Stimulated activated CD4-positive, alpha-beta T cell treated with anti-CD3 and anti-CD28 coated beads, Interleukin-4, amount 100 ng/mL, for 4 hours (primary cell): ENCODE measurements at places on chromosomes 3 and 15.
A peak's percentile ranks its signal among the peaks of the same experiment; 100 is the strongest.

DNA sequence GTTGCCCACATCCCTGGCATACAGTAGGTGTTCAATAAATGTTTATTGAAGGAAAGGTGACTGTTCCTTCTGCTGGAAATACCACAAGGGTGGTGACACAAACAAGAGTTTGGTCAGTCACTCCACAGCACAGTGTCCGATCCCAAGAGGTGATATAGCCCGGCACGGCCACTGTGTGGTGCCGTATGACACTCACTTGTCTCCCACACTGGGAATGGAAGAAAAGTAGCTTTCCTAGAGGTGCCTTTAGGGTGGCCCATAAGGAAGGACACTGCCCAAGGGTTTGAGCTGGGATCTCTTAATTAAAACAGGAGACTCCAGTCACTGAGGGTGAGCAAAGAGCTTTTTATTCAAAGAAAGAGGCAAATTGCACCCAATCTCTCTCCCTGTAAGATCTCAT, 40.5 kb downstream of the TGM4 start:
- DNase-seq = no peak

- peak; percentile 69 for DNase-seq
These were observed 53.2 kb upstream of the SRGAP3 start for GRCh38 chr3:9302425-9303181.

DNA sequence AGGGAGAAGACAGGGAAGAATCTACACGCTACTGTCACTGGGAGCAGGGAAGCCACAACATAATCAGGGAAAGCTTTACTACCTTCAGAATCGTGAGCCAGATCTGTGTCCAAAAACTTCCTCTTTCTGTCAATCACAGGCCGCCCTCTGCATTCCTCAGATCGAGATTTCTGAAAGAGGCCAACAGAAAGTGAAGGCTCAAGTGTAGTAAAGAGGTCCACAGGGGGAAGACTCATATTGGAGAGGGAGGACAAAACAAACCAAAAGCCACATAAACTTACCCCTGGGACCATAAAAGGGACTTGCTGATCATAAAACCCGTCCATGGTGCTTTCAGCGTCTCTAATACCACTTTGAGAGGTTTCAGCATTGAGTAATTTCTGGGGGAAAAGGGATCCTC, 3.3 kb downstream of the ETV5 start:
- no peak for DNase-seq

DNA sequence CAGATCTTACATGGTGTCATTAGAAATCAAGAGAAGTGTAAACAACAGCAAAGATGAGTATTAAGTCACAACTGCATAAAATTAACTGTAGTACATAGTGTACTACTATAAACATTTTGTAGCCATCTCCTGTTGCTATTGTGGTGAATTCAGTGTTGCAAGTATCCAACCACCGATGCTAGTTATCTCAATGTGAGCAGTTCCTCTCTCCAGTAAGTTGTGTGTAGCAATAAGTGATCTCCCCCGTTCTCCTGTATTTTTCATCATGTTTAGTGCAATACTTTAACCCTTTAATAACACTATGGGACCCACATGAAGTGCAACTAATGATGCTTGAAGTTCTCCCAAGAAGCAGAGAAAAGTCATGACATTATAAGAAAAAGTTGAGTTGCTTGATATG, 264.7 kb upstream of the KCNH8 start:
- DNase-seq = no peak

DNA sequence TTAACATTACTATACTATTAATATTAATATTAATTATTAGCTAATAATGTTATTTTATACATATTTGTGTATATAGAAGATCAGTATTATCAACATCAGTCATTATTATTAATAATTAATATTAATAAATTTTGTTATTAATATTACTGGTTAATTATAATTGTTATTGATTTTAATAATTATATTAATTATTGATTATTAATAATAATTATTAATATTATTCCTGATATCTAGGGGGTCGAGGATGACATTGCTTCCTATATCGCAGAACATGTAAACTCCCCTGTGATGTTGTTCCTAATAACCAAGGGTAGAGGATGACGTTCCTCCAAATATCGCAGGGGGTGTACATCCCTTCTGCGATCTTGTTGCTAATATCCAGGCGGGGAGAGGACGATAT, 17.3 kb upstream of the BMF start:
- no peak for DNase-seq

DNA sequence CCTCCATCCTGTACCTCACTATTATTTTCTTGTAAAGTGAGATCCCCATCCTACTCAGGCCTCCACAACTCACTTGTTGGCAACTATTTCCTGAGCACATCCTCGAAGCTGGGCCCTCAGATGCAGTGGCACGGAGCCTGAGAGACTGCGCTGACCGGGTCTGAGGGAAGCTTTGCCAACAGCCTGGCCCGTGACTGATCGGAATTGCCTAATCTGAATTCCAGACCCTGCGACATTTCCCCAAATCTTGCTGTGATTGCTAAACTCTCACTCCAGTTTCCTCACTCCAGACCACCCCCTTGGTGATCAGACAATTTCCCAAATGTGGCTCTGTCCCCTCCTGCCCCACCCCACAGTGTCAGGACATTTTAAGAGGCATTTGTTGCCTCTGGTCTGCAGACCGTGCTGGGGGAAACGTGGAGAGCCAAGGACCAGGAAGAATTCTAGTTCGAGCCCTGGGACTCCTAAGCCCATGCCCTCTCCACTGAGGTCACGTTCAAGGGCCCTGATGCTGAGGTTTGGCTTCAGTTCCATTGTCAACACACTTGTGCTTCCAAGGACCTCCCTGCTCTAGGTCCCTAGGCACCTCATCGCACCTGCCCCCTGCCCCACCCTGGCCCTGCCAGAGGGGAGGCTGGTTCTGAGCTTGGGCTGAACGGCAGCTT, 22.8 kb downstream of the KLHL25 start:
- DNase-seq = no peak

- DNase-seq = no peak
These were observed 77.2 kb downstream of the LDHAL6B start for GRCh38 chr15:59283717-59284391.

DNA sequence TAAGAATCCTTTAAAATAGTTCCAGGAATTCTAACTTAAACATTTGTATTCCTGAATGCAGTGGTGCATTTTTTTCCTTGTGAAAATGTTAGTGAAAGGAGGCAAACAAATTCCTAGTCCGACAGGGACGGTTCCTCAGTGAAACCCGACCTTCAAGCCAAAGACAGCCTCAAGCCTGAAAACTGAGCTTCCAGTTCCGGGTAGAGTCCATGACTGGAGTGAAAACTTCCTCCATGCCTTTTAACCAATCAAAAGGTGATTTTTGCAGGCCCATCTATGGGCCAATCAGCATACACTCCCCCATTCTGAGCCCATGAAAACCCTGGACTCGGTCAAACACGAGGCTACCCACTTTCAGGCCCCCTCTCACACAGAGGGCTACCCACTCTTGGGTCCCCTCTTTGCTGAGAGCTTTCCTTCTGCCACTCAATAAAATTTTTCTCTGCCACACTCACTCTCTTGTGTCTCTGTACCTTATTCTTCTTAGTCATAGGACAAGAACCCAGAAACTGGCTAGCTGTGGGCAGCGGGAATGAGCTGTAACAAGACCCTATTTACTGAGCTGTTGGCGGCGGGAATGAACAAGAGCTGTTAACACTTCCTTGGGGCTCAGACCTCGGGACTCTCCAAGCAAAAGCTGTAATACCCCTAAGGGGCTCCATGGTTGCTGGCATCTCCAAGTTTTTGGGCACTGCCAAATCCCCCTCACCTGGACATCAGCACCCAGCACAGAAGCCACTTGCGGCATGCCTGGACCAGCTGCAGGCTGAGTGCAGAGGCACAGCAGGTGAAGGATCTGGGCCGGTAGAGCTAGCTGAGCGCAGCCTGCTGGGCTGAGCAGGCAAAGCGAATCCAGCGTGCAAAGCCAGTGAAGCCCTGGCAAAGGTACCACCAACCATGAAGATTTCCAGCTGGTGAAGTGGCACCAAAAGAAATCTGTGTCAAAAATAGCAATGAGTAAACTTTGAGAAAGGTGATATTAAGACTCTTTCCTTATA, 598.8 kb downstream of the MCTP2 start:
- DNase-seq = no peak

DNA sequence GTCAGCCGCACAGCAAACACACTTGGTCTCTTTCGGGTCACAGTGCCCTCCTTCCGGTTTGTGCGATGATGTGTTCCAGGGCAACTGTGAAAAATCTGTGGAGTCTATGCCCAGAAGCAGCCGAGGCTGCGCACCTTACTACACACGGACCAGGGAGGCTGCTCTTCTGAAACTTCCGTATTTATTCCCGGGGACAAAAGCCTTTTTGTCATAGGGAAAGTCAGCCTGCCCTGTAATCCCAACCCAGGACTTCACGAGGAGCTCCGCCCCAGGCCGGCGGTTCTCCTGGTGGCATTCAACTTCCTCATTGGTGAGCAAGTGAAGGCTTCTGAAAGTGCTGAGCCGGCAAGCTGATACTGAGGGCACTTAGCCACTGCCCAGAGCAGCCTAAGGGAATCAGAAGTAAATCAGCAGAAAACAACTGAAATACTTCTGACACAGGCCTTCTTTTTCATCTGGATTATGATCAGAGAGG, 126.5 kb downstream of the FMN1 start:
- no peak for DNase-seq

DNA sequence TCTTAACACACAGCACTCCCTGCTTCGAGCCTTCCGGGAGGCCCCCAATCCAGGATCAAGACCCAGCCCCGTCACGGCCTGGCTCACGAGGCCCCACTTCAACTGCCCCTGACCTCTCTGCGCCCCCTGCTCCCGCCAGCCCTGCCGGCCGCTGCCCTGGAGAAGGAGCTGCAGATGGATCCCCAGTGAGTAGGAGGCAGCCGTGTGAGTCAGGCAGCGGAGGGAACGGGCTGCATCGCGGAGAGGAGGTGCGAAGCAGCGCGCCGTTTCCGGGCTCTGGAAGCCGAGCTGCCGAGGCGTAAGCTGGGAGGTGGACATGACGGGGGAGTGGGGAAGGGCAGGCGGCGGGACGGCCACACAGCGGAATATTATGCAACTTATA, 133.4 kb downstream of the TPRA1 start:
- DNase-seq = peak; percentile 23

- DNase-seq = no peak
These were observed 441.4 kb downstream of the DIPK2A start for GRCh38 chr3:144413068-144413467.

DNA sequence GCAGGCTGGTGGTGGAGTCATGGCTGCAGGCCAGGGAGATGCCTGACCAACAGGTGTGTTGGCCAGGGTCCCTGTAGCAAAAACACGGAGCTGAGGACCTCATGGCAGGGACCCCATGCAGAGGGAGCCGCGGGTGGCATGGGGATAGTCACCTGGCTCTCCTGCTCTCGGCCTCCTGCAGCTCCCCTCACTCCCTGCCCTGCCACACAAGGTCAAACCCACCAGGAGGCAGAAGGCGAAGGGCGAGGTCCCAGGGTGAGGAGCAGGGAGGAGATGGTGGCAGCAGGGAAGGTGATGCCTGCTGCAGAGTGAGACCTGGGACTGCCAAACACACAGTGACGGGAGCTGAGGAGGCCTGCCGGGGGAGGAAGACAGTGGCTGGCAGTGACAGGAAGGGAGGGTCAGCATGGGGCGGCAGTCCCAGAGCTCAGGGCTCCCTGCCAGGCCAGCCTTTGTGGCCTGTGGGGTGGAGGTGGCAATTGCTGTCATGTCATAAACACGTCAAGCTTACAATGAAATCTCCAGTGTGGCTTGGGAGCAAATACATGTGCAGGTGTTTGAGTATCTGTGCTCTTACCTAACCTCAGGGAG, 144.3 kb downstream of the TJP1 start:
- DNase-seq = no peak

- DNase-seq = no peak
These were observed 30.3 kb downstream of the SYNM start for GRCh38 chr15:99135194-99135593.

DNA sequence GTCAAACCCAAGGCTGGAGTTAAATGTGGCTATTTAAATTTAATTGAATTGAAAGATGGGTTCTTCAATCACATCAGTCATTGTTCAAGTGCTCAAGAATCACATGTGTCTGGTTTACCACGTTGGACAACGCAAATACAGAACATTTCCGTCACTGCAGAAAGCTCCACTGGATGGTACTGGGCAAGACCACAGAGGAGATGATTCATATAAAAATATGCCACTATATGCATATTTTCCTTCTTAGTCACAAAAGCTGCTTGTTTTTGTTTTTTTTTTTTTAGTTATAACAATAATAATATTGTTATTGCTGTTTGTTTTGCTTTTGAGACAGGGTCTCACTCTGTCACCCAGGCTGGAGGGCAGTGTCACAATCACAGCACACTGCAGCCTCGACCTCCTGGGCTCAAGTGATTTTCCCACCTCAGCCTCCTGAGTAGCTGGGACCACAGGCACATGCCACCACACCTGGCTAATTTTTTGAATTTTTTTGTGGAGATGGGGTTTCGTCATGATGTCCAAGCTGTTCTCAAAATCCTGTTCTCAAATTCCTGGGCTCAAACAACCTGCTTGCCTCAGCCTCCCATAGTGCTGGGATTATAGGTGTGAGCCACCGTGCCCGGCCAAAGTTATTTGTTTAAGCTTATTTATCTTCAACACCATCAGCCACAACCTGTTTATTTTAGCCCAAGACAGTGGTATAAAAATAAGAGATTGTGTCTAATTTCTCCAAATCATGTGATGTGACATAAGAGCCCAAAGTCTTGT, 19.4 kb downstream of the RTP3 start:
- DNase-seq = no peak

GRCh38 chr3:127078626-127079025, 95.7 kb downstream of the PLXNA1 start:
- DNase-seq = no peak

- DNase-seq = no peak
These were observed 99.8 kb upstream of the ROPN1 start for GRCh38 chr3:124091716-124092115.

GRCh38 chr15:73370151-73370550, 1.4 kb upstream of the HCN4 start:
- DNase-seq = no peak

- DNase-seq = no peak
These were observed 7.1 kb downstream of the ITGA11 start for GRCh38 chr15:68424754-68425390.

- DNase-seq = no peak
These were observed 31.7 kb downstream of the ALCAM start for GRCh38 chr3:105398437-105398836.

GRCh38 chr3:170233530-170233929, 11.3 kb downstream of the PRKCI start:
- DNase-seq = no peak

- DNase-seq = no peak
These were observed 89.9 kb upstream of the DCBLD2 start for GRCh38 chr3:98991393-98991792.

GRCh38 chr3:88616413-88616812, 466.7 kb downstream of the C3orf38 start:
- no peak for DNase-seq

GRCh38 chr15:77836121-77836692, 203.5 kb upstream of the LINGO1 start:
- DNase-seq = no peak

GRCh38 chr3:78287085-78287484, 1247.2 kb downstream of the ROBO2 start:
- DNase-seq = no peak

DNA sequence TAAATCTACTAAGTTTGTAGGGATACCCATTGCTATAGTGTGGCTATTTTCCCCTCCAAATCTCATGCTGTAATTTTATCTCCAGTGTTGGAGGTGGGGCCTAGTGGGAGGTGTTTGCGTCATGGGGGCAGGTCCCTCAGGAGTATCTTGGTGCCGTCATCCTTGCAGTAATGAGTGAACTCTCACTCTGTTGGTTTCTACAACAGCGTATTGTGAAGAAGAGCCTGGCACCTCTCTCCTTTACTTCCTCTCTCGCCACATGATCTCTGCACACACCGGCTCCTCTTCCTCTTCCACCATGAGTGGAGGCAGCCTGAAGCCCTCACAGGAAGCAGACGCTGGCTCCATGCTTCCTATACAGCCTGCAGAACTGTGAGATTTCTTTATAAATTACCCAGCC, 34.0 kb upstream of the TRPM1 start:
- no peak for DNase-seq
